ENCODE measurements at places on chromosomes 7 and 10.

DNA sequence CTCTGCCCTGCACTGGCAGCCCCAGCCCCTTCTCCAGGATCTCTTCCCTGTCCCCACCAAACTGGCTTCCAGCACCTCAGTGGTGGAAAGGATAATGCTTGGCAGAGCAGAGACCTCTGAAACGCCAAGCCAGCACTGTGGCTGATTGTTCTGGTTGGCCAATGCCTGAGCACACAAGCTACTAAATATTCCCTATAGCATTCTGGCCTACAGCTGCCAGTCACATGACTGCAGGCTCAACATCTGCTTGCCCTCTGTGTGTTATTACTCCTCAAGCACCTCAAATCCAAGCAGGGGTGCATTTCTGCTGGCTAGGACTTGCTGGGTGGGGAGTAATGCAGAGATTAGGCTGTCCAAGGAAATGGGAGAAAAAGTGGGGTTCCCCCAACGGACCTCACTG, 6.1 kb downstream of the TBATA start:
- DNase-seq, result no peak

DNA sequence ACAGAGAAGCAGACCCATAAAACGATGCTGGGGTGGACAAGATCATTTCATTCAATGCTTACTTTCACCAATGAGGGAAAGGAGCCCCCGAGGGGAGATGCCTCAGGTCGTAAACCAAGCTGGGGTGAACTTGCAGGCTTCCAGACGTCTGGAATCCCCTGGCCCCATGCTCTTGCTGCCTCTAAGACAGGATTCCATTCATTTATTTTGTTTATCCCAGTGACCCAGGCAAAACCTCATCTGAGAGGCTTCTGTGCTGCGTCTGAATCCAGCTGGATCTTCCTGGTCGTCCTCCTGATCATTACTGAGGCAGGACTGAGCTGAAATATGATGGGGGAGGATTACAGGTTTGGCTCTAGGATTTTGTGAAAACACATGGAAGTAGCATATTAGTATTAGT, 182.9 kb downstream of the MYOF start:
- no peak for DNase-seq

DNA sequence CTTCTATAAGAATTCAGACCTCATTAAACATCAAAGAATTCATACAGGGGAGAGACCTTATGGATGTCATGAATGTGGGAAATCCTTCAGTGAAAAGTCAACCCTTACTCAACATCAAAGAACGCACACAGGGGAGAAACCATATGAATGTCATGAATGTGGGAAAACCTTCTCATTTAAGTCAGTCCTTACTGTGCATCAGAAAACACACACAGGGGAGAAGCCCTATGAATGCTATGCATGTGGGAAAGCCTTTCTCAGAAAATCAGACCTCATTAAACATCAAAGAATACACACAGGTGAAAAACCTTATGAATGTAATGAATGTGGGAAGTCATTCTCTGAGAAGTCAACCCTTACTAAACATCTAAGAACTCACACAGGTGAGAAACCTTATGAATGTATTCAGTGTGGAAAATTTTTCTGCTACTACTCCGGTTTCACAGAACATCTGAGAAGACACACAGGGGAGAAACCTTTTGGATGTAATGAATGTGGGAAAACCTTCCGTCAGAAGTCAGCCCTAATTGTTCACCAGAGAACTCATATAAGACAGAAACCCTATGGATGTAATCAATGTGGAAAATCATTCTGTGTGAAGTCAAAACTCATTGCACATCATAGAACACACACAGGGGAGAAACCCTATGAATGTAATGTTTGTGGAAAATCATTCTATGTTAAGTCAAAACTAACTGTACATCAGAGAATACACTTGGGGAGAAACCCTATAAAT, 24.1 kb downstream of the ZNF37A start:
- no peak for DNase-seq

DNA sequence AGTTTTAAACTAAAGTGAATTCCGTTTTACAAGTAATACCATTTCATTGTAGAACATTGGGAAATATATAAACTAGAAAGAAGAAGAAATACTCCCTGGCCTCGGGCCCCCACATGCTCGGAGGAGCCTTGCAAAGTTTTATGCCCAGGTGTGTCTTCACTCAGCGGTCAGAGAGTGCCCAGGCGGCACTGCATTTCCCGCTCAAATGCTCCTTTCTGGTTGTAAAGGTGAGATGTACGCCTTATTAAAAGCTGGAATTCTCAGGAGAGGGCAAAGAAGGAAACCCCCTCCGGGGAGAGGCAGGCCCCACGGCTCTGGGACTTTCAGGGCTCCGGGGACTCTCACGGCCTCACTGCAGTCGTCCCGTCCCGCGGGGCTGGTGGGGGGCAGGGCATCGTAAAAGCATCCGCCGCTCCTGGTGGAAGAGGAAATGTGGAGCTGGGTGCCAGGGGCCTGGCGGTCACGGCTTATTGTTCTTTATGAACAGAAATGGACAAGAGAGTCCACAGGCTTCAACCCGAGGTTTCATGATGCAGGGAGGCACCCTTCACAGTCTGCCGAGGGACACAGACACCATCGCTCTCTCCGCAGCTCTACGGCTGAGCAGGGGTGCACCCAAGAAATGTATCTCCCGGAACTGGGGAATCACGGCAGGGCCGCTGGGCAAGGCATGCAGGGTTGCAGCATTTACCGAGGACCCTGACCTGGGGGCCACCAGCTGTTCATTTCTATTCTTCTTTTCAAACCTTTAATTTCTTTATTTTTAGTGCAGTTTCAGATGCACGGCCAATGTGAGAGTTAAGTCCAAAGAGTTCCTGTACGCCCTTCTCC, 47.7 kb upstream of the INPP5A start:
- no peak for DNase-seq

DNA sequence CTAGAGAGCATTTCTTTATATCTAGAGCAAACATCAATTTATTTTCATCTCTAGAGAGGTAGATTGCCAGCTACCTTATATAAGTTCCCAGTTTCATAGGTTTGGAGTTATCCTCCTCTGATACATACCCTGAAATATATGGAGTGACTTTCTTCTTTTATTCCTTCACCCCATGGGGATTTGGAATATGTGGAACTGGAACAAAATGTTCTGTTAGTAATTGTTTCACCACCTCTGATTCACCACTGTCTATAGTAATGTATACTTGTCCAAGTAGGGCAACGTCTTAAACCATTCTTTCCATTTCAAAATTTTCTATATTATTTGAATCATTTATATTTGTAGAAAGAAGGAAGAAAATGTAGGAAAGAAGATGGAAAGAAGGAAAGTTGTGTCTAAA, 511.2 kb upstream of the KCND2 start:
- no peak for DNase-seq

DNA sequence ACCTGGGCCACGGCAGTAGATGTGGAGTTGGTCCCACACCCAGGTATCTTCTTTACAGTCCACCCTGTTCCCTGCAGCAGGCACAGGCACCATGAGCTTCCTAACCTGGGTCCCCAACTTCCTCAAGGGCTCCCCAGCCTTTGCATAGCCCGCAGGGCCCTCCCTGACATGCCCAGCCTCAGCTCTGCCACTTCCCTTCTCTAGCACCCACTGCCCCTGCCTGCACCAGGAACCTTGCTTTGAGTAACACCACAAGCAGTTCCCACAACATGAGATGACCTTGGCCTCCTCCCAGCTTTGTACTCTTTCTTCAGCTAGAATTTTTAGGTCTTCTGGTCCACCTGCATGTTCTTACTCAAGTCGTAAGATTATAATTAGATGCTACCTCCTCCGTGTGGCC, 92.2 kb upstream of the ZPBP start:
- no peak for DNase-seq

- no peak for DNase-seq
These were observed 366.4 kb downstream of the INHBA start for GRCh38 chr7:41336455-41336952.

DNA sequence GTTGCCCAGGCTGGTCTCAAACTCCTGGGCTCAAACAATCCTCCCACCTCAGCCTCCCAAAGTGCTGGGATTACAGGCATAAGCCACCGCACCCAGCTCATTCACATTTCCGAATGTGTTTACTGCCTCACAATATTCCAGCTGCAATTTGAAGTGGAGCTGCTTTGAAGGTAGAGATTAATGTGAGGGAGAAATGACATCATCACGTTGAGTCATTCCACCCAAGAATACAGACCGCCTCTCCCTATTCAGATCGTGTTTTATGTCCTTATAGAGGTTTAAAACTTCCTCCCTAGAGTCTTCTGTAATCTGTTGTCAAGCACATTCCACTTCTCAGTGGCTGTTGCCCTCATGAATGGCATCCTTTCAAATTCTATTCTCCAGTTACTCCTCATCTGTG, 100.4 kb upstream of the PDGFA start:
- DNase-seq, result no peak

DNA sequence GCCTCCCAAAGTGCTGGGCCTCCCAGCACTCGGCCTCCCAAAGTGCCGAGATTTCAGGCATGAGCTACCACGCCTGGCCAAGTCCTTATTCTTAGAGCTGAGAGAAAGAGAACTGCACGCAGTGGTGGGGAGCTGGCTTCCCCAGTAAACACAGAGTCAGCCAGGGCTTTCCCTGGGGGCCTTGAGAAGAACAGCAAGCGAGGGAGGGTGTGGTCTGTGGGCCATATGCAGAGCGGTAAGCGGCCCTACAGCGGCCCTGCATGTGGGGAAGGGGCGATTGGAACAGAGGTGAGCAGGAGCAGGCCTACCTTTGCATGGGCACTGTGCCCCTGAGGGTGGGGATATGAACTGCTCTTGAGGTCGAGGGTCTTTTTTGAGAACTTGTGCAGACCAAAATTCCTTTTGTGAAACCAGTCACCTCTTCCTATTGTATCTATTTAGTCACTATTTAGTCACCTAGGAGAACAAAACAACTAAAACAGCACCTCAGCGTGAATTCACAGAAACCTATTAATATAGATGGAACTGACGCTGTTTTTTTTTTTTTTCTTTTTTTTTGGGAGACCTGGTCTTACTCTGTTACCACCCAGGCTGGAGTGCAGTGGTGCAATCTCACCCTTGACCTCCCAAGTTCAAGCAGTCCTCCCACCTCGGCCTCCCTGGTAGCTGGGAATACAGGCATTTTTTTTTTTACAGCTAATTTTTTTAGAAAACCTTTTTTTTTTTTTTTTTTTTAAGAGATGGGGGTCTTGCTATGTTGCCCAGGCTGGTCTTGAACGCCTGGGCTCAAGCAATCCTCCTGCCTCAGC, 36.9 kb upstream of the SH2D4B start:
- DNase-seq, result peak; percentile 56

DNA sequence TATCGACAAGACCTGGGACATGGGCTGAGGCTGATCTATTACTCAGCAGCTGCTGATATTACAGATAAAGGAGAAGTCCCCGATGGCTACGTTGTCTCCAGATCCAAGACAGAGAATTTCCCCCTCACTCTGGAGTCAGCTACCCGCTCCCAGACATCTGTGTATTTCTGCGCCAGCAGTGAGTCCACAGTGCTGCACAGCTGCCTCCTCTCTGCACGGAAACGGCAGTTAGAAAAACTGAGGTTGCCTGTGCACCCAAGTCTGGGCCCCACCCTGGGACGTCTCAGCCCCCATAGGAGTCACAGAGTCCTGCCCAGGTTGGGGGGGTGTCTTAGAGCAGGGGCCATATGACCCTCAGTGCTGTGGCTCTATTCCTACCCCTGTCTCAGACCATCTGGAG, 167.4 kb upstream of the PRSS58 start:
- DNase-seq, result no peak

Measured in activated naive CD8-positive, alpha-beta T cell treated with anti-CD3 and anti-CD28 coated beads, Interleukin-2, amount 50 U/mL, for 24 hours (primary cell).